ENCODE measurements at places on chromosomes 7 and 10.

DNA sequence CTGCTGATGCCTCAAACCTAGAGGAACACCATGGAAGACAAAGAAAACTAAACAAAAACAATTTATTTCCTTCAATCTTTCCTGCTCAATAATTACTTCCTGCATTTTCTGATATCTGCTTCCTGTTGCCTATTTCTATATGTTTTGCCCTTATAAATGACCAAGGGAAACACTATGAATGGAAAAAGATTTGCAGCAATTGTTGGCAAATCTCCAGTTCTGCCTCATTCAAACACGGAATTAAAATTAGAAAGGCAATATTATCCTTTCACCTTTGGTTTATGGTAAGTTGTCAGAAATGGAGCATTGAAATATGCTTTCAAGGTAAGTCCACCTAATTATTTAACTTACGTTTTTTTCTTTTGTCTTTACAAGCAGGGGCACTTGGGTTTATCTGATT, 552.2 kb upstream of the ANKRD30A start:
- no peak for DNase-seq

DNA sequence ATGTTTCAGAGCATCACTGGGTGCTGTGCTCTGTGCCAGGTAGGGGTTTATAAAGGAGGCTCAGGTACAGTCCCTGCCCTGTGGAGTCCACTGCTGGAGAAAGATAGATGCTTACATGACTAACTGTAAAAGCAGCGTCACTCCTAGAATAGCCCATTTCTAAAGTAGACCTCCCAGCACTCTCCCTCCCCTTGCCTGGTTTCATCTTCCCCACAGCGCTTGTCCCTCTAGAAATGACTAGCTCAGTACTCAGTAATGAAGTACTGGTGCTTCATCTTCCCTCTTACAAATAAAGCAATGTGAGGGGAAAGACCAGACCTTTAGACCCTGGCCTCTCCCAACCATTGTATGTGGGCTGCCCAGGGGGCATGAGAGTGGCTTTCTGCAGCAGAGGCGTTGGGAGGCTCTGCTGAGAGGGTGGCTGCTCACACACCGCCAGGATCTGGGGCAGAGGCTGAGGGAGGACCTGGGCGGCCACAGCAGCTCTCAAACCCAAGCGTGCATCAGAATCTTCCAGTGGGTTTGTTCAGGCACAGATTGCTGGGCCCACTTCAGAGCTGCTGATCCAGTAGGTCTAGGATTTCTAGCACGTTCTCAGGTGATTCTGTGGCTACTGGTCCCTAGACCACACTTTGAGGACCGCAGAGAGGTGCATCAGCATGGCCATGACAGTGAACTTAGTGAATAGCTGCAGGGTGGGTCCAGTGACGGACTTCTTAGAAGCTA, 110.3 kb upstream of the ANLN start:
- no peak for DNase-seq

DNA sequence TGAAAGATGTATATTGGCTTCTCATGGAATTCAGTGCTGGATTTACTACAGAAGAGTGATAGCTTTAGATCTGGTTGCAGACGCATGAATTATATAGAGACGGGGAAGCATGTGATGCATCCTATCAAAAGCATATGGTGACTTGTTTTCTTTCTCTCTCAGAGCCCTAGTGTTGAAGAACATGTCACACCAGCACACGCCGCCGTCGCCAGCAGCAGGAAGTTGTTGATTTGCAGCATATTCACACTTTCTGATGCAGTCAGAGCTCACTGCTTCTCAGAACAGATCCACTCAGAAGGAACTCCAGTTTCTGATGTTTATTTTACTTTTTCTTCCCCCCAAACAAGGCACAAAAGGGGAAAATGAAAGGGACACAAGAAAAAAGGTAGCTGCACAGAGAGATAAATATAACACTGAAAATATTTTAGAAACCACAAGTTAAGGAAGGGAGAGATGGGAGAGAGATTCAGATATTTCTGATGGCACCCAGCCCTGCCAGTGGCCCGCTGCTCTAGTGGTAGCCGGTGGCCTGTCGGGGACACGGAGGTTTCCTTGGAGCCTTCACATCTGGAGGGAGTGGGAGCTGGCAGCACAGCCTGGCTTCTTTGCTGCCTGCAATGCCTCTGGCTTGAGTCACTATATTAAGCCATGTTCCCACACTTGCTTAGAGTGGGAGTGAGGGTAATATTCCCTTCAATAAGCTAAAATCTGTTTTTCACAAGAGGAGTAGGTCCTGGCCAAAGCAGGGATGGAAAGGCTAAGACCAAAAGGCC, 123.2 kb downstream of the NRP1 start:
- peak; percentile 23 for DNase-seq

DNA sequence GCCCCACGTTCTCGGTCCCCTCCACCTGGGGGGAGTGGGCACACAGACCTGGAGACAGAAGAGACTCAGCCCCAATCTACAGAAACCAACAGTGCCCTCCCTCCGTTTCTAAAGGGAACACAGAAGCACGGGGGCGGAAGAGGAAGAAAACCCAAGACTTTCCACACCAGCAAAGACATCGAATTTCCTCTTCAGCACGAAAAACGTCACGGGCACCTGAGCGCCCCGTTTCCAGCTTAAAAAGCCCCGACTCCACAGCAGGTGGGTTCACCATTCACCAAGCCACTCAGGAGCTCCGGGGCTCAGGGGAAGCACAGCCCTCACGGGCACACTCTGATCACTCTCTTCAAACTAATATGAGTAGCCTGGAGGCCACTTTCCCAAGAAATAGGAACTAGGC, 19.6 kb downstream of the NUDT1 start:
- no peak for DNase-seq

- no peak for DNase-seq
Observed at GRCh38 chr7:130491841-130492522, at the start of gene MEST. Gene MEST (plus strand): TSS chr7:130492085. CDS start chr7:130492314, 229 bp downstream.

DNA sequence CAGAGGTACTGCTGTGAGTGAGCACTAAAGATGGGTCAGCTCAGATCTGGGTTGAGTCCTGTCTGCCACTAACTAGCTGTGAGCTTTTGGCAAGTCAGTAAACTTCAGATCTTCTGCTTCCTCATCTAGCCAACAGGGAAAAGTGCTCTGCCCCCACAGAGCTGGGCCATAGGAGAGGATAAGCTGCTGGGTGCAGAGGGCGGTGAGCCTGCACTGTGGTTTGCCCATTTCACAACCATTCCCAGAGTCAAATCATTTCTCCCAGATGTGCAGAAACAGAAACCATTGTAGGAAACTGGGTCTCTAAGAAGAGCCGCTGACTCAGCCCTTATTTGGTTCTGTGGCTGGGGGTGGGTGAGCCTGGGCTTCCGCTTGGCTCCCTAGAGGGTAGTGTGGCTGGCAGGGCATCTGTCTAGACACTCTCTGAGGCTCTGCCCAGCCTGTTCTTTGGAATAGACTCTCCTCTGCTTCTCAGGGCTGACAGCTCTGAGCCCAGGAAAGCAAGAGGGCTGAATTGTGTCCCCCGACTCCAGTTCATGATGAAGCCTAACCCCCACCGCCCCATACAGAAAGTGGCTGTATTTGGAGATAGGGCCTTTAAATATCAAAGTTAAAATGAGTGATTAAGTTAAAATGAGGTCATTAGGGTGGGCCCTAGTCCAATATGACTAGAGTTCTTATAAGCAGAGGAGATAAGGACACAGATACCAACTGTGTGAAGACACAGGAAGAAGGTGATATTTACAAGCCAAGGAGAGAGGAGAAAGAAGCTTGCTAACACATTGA, 29.5 kb upstream of the ARHGAP22 start:
- peak; percentile 35 for DNase-seq

- no peak for DNase-seq
Observed at GRCh38 chr7:28996836-28997235, 38.7 kb upstream of the TRIL start.

- DNase-seq, result no peak
Observed at GRCh38 chr10:116810120-116810500, 39.2 kb upstream of the ENO4 start.

GRCh38 chr10:13268841-13269240, 31.0 kb downstream of the PHYH start:
- no peak for DNase-seq

GRCh38 chr10:77630507-77630848, 7.1 kb downstream of the KCNMA1 start:
- DNase-seq, result no peak

DNA sequence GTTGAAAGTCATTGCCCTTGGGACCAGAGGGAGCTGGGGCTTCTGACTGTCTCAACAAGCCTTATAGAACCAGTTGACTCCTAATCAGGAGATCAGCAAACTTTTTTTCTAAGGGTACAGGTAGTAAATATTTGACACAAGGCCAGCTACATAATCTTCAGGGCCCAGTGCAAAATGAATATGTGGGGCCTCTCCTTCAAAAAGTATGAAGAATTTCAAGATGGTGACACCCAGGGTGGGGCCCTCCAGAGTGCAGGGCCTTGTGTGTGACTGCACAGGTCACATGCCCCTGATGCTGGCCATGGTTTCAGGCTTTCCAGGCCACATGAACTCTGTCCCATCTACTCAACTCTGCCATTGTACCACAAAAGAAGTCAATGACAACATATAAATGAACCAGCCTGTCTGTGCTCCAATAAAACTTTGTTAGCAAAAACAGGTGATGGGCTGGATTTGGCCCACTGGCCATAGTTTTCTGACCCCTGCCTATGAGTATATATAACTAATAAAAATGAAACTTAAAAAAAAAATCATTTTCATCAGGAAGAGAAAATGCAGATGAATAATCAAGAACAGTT, 6.1 kb downstream of the MMRN2 start:
- DNase-seq, result no peak

GRCh38 chr10:65325913-65326312, 1599.9 kb upstream of the LRRTM3 start:
- no peak for DNase-seq

DNA sequence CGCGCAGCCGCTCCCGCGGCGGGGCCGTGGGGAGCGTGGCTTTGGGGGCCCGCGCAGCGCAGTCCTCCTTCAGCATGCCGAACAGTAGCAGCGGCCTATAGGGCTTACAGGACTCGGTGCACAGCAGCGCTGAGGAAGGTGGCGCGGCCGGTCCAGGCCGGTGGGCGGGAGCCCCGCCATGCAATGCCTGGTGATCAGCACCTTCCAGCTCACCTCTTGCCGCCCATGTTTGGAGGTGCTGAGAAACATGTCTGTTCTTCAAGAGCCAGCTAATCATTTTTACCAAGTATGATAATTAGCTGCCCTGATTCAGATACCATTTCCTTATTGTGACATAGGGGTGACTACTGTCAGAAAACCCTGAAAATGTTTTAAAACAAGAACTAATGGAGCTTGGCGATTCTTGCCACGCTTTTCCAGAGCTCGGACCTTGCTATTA, 33.5 kb upstream of the SFTPD start:
- peak; percentile 8 for DNase-seq

DNA sequence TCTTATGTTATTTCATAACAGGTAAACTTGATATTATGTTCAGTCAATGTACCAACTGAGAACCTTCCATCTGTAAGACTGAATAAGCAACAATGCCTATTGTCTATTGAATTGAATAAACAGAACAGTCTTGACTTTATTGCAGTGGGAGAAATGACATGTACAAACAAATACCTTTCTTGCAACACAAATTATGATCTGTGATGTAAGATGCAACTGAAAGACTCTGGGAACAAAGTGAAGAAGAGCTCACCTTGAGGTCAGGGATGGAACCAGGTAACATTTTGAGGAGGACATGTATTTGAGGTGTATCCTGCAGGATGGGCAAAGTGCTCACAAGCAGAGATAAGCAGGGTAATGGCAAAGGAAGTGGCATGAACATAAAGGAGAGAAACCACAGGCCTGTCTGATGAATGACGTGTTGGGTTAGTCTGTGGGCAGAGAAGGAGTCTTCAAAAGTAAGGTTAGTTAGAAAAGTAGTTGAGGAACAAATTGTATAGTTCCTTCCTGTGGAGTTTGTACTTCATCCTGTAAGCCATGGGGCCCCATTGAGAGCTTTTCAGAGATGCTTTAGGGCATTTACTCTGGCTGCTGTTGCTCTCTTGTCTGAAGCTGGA, 9.5 kb downstream of the PNLIPRP3 start:
- DNase-seq, result no peak

GRCh38 chr7:13551503-13551902, 438.0 kb downstream of the ETV1 start:
- DNase-seq, result no peak

GRCh38 chr7:34357068-34357467, 300.9 kb upstream of the NPSR1 start:
- no peak for DNase-seq

DNA sequence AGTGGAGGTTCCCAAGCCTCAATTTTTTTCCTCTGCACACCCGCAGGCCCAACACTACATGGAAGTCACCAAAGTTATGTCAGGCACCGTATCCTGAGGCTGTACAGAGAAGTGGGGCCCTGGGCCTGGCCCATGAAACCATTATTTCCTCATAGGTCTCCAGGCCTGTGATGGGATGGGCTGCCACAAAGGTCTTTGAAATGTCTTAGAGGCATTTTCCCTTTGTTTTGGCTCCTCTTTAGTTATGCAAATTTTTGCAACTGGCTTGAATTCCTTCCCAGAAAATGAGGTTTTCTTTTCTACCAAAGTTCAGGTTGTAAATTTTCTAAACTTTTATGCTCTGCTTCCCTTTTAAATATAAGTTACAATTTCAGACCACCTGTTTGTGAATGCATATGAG, 365.2 kb downstream of the HGF start:
- no peak for DNase-seq

GRCh38 chr10:58291538-58292174, 22.7 kb downstream of the CISD1 start:
- DNase-seq, result no peak

GRCh38 chr7:97419898-97420297, 302.4 kb downstream of the SDHAF3 start:
- no peak for DNase-seq

- no peak for DNase-seq
Observed at GRCh38 chr10:49288341-49289065, 10.5 kb upstream of the C10orf71 start.

- peak; percentile 16 for DNase-seq
Observed at GRCh38 chr10:23095966-23096801, 805 bp downstream of the MSRB2 start.

GRCh38 chr7:2031451-2031845, 201.3 kb downstream of the MAD1L1 start:
- no peak for DNase-seq

GRCh38 chr10:6498771-6499170, 81.3 kb downstream of the PRKCQ start:
- DNase-seq, result peak; percentile 22

- no peak for DNase-seq
Observed at GRCh38 chr10:132213917-132214316, 27.2 kb downstream of the DPYSL4 start.

DNA sequence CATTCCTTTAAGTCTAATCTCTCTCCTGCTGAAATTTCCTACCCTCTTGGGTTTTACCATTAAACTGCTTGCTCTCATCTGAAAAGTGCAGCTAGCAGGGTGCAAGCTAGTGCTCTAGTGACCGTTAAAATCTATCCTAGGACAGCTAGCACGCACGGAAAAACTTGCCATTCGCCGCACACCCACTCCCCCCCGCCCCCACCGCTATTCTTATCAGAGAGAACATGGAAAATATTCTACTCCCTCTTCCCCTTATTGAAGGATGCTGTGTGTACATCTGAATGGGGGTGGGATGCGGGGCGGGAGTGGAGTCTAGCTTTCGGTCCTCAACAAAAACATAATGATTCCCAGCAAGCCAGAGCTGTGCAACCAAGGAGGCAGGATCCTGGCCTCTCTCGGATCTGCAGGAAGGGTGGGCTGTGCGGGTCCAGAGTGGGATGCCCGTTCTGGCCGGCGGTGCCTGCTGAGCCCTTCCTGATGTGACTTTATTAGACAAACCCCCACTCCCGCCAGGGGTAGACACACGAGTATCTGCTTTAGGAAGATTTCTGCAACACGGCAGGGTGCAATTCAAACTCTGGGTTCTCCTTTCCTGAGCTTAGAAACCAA, 1.1 kb upstream of the ADRA2A start:
- DNase-seq, result no peak
